ENCODE measurements at places on chromosomes 5 and 9.

- no peak for DNase-seq
Observed at GRCh38 chr9:125889112-125889475, 141.9 kb downstream of the PBX3 start.

GRCh38 chr5:32302835-32303754, 9.6 kb downstream of the MTMR12 start:
- no peak for DNase-seq

- no peak for DNase-seq
Observed at GRCh38 chr9:19050637-19051591, 1.7 kb downstream of the RRAGA start.

DNA sequence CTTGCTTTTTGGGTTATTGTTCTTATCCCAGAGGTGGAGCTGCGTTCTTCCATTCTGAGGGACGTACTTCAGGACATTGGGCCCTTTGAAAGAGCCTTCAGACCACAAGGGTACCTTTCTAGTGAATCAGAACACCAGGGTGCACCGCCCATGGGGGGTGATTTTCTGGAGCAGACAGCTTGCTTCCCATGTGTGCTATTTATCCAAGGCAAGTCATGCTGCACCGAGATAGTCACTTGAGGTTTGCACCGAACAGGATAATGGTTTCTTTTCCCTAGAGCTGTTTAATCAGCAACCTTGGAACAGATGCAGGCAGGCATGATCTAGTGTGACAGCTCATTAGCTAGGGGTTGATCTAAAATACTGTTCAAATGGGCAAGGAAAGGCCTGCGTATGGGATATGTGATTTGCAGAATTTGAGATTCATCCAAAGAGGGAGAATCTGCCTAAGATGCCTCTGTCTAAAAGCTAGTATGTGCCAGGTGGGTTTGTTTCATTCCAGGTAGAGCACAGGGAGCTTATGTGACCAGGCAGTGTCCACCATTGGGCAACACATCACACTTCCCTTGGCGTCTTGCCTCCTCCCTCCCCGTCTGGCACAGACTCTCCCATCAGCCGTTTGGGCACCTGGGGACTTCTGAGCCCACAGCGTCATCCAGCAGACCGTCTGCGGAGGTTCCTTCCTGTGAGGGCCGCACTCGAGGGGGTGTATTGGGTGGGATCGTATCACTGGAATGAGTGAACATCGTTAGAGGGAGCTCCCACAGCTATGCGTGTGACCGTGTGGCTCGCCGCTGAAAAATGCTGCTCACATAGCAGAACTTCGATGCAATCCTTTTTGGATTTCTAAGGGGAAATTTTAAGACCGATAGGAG, 23.0 kb downstream of the ABL1 start:
- DNase-seq, result no peak

- DNase-seq, result peak; percentile 28
Observed at GRCh38 chr5:35458824-35459207, 158.8 kb upstream of the SPEF2 start.

- no peak for DNase-seq
Observed at GRCh38 chr9:94805585-94805984, 79.1 kb downstream of the AOPEP start.

DNA sequence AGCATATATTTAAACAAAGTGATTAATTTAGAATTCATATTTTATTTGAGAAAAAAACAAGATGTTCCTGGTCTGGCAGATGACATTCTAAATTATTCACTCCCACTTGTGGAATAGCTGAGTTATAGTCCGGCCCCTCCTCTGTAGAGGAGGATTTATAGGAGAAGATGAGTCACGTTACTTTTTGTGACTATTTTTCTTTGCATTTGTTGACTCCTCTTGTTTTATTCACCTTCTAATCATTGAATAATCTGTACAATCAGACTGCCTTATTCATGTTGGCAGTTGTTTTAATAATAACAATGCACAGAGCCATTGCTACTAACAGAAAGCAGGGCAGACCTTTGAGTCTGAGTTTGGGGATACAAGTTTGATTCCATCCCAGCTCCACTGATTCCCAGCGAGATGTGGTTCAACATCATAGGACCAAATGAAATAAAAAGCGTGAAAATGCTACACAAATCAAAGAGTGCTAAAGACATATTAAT, 23.2 kb downstream of the DOCK8 start:
- DNase-seq, result no peak

GRCh38 chr5:82365744-82366228, 87.6 kb upstream of the RPS23 start:
- DNase-seq, result no peak

DNA sequence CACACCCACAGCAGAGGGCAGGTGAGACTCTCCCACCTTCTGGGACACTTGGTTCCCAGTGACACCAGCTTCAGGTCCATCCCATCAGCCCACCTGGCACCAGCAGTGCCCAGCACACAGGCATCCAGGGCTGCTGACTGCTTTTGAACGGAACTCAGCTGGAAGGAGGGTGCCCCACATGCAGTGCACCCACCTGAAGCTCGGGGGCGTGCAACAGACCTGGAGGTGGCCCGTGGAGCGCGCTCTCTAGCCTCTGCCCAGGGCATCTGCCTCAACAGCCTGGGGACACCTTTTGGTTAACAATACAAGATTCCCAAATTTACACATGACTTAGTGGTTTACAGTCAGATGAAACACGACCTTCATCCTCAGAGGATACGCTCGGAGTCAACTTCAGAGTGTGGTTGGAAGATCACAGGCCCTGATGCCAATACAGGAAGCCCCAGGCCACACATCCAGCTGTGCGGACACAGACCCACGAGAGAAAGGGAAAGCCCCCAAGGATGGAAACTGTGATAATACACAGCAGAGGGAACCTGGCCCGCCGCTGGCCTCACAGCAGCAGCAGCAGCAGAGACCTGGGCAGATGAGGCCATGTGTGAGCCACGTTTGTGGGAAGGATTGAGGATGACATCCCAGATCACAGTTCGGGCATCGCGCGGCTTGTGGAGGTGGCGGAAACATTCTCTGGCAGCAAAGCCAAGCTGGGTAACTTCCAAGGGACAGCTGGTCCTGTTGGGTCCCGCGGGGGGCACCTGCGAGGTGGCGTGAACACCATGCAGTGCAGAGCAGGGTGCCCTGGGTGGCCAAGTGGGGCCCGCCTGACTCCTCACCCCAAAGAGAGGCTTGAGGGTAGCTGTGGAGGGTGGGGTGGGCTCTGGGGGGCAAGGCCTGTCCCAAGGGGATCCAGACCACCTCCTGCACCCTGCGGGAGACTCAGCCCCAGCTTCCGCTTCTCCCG, 64.0 kb downstream of the SECISBP2 start:
- DNase-seq, result no peak

DNA sequence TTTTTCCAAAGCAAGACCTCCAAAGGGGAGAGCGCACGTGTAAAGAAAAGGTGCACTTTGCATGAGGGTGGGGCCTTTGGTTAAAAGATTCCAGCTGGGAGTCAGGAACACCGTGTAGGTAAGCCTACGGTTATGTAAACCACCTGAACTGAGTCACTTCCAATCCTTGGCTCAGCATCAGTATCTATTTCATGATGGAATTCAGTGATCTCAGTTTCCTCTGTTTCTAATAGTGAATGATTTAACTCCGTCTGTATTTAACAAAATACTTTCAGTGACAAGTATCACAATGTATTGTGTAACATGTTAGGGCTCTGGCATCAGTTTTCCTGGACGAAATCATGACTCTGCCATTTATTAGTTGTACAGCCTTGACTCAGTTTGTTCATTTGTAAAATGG, 1.3 kb upstream of the SVEP1 start:
- DNase-seq, result no peak

- DNase-seq, result no peak
Observed at GRCh38 chr5:67378256-67378655, 181.7 kb upstream of the CD180 start.

DNA sequence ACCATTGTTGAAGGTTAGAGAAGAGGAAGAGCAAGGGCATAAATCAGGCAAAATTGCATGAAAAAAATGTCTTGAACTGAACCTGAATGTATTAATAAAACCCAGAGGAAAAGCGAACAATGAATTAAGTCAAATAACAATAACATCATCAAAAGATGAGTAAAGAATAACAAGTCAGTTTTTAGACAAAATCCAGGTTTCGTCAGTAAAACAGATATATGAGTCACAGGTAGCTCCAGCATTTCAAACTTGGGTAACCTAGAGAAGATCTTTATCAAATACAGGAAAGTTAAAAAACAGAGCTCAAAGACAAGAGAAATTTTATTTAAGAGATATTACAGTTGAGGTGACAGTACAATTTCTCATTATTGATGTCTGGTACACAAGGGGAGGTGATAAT, 332.4 kb downstream of the EFNA5 start:
- no peak for DNase-seq

Measured in NCI-H1092 (cell line).